ENCODE measurements at places on chromosomes 7 and 10.

DNA sequence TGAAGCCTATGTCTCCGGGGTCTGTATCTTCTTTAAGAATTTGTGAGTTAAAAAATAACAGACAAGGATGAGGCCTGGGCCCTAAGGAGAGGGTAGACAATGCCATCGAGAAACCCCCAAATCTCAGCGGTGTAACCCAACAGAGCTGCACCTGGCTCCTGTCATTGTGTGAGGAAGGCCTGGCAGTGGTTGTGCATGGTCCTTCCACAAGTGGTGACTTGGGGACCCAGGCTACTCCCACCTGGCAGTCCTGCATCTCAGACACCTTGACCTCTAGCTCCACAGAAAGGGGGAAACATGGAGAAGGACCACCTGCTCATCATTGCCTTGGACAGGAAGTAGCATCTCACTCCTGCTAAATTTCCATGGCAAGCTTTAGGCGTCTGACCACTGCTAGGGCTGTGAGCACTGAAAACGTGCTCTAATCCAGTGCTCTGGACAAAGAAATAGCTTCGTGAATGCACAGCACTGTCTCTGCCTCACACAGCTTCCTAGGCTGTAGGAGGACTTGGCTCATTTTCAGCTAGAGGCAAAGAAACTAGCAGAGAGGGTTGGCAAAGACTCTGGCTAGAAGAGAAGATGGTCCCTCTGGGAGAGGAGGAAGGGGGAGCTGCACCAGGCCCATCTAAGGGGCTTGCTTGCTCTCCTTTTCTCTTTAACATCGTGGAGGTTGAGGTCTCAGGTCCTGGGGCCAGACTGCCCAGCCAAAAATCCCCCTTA, 273.9 kb upstream of the ZMIZ1 start:
- no peak for DNase-seq

DNA sequence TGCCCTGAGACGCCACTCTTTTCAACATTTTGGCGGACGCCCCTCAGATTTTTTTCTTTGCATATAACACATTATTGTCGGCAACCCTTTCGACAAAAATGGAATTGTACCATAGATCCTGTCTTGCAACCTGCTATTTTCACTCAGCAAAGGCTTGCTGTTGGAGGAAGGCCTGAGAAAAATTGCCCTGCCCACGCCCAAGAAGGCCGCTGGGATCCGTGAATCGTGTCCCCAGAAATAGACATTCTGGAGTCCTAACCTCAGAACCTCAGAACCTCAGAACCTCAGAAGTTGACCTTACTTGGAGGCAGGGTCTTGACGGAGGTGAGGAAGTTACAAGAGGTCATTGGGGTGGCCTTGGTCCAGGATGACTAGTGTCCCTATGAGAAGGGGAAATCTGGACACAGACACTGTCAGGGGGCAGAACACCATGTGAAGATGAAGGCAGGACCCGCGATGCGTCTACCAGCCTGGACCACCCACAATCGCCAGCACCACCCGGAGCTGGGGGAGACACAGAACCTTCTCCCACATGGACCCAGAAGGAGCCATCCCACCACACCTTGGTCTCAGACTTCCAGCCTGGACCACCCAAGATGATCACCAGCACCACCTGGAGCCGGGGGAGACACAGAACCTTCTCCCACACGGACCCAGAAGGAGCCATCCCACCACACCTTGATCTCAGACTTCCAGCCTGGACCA, 19.1 kb upstream of the DNAAF5 start:
- no peak for DNase-seq

DNA sequence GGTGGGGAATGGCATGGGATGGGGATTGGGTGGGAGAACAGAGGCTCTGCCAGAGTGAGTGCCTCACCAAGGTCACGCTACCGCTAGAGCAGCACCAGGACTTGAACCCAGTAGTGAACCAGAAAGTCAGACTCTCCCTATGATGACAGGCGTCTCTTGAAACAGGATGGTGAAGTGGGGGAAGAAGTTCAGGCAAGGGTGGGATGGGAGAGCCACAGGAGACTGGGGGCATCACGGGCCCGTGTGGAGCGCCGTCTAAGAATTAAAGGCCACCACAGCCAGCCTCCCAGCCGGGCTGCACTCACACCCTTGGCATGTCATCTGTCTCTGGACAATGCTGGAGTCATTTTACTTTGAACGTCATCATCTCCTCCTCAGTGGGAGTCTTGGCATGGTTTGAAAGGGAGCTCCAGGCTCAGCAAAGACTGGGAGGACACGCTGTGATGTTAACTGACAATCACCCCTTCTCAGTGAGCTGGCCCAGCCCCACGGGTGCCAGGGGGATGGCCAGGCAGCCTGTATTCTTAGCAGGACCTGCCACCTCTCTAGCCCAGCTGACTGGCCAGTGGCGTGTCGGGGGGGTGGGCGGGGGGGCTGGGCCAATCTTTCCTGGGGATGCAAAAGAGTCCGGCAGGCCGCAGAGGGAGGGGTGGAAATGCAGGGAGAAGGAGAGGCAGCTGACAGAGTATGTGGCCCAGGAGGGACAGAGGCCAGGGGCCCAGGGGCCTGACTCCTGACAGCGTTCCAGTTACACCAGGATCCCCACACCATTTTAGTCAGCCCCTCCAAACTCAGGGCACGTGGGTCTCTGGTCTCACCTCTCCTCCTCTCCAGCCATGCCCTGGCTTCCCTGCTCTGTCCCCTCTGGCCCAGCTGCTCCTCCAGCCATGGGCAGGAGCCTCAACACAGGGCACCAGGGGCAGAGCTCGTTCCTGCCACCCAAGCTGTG, 96.2 kb downstream of the VOPP1 start:
- DNase-seq = no peak

DNA sequence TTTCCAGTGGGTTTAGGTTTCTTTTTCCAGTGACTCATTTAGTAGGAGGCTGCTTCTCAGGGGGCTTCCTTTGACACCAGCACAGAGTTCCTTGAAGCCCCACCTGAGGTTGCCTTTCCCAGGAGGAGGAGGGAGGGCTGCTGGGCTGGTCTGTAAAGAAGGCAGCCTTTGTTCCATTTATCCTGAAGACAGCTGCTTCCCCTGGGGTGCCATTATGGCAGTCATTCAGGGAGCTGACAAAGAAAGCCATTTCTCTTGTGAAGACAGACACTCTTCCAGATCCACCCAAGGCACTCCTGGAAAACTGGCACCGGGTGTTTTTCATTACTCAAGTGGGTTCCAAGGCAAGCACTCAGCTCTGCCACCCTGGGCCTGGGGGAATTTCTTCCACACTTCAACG, 54.0 kb downstream of the MTURN start:
- no peak for DNase-seq

DNA sequence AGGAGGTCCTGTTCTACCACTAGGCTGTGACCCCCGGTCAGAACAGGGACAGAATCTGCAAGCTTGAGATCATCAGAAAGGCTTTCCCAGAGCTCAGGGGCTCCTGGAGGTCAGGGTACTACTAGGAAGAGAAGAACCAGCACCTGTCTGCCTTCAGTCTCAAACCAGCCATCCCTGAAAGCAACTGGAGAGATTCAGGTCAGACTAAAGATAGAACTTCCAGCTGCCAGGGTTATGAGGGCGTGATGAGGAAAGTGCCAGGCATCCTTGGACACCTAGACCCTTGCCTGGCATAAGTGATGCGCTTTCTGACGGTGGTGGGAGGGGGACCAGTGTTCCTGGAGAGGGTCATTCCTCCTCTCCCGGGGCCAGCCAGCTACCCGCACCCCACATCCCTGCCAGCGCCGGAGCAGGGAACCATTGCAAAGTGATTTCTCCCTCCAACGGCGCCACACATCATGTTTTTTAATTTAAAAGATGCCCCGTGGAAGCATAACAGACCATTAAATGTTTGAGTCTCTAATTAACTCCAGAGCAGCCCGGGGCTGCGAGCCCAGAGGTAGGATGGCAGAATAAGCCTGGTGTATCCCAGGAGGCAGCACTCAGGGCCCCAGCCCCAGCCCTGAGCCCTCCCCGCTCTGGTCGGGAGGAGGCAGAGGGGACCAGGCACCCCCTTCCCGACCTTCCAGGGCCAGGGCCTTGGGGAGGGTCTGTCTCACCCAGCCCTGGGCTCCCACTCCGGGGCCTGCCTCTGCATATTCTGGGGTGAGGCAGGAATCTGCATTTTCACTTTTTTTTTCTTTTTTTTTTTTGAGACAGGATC, 64.0 kb downstream of the ELFN1 start:
- no peak for DNase-seq

DNA sequence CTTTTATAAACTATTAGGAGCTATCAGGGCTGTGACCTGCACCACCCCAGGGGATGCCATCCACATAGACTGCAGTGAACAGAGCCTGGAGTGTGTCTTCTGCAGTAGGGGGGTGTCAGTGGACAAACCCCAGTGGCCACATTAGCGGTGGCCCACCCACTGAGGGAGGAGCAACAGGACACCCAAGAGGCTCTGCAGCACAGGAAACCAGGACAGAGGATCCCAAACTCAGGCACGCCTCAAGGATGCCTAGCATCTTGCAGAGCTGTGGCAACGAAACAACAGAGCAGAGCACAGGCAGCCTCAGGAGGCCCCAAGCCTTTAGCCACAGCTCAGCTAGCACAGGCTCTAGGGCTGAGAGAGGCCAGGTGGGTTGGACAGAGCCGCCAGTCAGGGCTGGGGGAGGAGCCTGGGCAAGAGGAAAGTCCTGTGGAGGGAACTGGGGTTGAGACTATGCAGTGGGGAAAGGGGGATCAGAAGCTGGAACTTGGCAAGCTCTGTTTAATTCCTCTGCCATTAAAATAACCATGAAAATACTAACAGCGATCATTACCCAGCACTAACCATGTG, 53.8 kb downstream of the GRID1 start:
- DNase-seq = no peak

- no peak for DNase-seq
These were observed 1001.9 kb upstream of the SORCS1 start for GRCh38 chr10:108166401-108166800.

DNA sequence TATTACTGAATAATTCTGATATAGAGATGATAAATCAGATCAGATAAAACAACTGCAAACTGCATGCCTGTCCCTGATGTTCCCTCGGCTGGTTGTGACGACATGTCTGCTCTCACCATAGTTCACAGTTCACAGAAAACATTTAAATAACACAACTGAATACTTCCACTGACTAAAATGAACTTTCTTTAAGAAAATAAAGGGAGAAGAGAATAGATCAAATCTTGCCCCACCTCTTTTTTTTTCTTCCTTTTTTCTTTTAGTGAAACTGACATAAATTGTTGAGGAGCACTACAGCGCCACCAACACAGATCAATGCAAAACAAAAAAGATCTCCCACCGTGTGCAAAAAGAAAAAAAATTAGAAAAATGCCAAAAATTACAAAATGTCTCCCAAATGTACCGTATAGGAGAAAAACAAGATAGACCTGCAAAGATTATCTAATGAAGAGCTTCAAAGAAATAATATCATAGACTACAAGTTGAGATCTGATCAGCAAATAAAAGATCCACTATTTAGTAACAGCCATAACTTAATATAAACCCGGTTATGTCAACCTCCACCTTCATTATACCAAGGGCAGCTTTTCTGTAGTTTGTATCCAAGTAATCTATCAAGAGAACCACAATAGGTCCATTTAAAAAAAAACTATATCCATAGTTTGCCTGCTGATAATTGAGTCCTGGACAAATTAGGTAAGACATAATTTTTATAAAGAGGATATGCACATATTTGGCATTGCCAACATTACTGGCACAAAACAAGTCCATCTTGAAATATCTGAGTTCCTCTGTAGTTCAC, 30.7 kb upstream of the EPC1 start:
- peak; percentile 75 for DNase-seq

- no peak for DNase-seq
These were observed 32.4 kb downstream of the TES start for GRCh38 chr7:116242759-116243158.

- DNase-seq = no peak
These were observed 8.4 kb upstream of the PDIA4 start for GRCh38 chr7:149036676-149037075.

- no peak for DNase-seq
These were observed 59.7 kb upstream of the CDK14 start for GRCh38 chr7:90536449-90536848.

GRCh38 chr10:49009199-49009979, 69.7 kb upstream of the LRRC18 start:
- DNase-seq = no peak

DNA sequence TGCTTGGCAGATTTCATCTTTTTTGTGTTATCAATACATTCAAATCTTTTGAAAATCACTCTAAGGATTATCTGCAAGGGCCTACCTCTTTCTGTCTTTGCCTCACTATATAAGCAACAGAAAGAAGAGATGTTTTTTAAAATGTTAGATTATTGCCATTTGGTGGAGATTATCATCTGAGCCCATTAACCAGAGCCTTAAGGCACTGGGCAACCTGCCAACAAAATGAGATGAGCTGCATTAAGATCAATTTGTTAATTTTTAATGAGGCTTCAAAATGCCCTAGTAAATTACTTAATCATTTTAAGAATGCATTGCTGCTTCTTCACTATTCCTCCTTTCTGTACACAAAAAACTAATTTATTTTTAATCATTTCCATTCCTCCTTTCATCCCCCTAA, 314.1 kb downstream of the SNX13 start:
- DNase-seq = no peak

DNA sequence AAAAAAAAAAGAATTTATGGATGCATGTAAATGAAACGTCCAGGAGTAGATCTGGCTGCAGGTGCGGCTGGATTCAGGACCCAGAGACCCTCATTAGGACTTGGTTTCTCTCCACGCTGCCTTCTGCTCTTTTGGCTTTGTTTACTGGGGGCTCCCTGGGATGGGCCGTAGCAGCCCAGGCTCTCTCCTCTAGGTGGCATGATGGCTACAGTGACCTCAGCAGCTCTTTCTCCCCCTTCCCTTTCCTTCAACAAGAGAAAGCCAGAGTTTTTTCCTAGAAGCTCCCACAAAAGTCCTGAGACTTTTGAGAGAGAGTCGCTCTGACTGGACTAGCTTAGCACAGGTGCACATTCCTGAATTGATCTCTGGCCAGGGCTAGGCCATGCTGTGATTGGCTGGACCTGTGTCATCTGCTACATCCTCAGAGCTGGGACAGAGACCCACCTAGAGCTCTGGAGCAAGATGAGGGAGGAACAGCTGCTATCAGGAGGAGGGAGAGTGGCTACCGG, 67.8 kb upstream of the PDCD4 start:
- peak; percentile 72 for DNase-seq

DNA sequence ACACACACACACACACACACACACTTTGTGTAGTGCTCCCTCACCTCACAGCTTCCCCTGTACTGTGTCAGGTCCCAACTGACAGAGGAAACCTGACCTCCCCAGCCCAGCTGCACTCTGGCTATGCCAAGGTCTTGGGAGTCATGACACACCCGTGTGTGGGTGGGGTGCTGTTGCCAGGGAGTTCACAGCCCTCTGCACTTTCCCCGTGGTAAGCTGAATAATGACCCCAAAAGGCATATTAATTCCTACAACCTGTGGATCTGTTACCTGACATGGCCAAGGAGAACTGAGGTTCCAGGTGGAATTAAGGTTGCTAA, 8.9 kb upstream of the NANOS1 start:
- DNase-seq = no peak

- no peak for DNase-seq
These were observed 55.6 kb downstream of the DNAJB6 start for GRCh38 chr7:157392256-157393037.

GRCh38 chr7:127911968-127912511, 119.2 kb downstream of the LRRC4 start:
- no peak for DNase-seq

GRCh38 chr10:100868382-100868781, 44.4 kb upstream of the SLF2 start:
- DNase-seq = no peak

- peak; percentile 90 for DNase-seq
These were observed 8.2 kb downstream of the TFR2 start for GRCh38 chr7:100632951-100633717.

GRCh38 chr10:77497748-77498147, 139.9 kb downstream of the KCNMA1 start:
- no peak for DNase-seq
